ENCODE measurements at places on chromosomes 2 and 18.
A peak's percentile ranks its signal among the peaks of the same experiment; 100 is the strongest.

- peak; percentile 37 for DNase-seq
Observed at GRCh38 chr2:147133286-147133908, 711.4 kb upstream of the ACVR2A start.

GRCh38 chr2:11017921-11018320 lies 106.2 kb downstream of the KCNF1 start:
- DNase-seq, result no peak

GRCh38 chr2:208134928-208135586 lies 5.4 kb upstream of the CRYGC start:
- DNase-seq, result no peak

- DNase-seq, result peak; percentile 79
Observed at GRCh38 chr2:150570712-150571111, 83.2 kb upstream of the RND3 start.

GRCh38 chr2:176120364-176121189 lies 1.9 kb upstream of the HOXD9 start:
- DNase-seq, result no peak

DNA sequence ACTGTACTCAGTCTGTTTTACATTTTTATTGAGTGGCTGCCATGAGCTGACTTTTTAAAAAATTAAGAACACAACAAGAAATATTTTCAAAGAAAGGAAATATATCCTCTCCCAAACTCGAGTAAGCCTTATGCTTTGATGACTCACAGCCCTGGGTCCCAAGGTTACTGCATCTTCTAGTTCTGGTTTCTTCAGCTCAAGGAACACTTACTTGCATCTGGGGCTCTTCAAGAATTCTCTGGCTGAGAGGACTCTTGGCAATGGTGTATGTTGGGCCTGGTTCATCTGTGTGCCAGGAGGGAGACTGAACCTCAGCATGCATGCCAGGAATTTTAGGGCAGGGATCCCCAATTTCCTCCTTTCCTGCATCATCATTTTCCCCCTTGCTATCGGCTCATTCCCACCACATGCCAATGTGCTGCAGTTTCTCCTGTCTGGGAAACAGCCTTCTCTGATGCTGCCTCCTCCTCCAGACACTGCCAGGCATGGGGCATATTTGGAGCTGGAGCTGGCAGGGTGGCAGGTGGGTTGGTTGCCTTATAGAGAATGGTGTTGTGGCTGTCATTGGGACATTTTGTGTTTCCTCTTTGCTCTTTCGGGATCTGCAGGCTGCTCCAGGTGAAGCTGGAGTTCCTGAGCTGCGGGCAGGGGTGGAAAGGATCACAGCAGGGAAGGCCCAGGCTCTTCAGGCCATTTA lies 192.2 kb upstream of the HS6ST1 start:
- DNase-seq, result no peak

- no peak for DNase-seq
Observed at GRCh38 chr18:57854726-57855125, 51.6 kb upstream of the ATP8B1 start.

- DNase-seq, result no peak
Observed at GRCh38 chr2:179622635-179623300, 238.6 kb downstream of the ZNF385B start.

DNA sequence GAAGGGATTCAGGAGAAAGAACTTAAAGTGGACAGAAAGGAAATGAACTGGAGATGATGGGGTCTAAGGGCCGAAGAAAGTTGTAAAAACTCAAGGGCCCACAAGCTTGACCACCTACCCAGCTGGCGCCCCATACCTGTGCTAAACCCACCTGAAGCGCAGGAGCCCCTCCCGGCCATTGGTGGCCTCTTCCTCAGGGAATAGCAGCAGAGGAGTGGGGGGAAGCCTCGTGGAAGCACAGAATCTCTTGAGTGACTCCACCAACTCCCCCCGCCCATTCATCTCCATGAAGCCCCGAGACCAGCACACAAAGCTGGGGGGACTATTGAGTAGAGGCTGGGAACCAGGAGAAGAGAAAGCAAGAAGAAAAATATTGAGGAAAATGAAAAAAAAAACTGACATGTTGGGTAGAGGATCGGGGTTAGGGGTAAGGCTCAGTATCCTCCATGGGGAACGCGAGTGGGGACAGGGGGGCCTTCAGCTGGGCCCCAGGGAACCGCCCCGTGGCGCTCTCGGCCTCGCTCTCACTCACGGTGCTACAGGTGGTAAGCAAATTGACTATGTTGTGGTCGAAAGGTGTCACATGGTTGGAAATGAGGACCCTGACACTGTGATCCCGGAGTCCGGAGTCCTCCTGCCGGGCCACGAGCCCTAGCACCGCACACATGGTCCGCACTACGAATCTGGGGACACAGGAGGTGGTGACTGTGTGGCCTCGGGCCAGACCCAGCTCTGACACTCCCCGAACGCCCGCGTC lies 728 bp downstream of the AUP1 start:
- no peak for DNase-seq

GRCh38 chr2:7497178-7497577 lies 580.0 kb downstream of the RNF144A start:
- DNase-seq, result no peak

DNA sequence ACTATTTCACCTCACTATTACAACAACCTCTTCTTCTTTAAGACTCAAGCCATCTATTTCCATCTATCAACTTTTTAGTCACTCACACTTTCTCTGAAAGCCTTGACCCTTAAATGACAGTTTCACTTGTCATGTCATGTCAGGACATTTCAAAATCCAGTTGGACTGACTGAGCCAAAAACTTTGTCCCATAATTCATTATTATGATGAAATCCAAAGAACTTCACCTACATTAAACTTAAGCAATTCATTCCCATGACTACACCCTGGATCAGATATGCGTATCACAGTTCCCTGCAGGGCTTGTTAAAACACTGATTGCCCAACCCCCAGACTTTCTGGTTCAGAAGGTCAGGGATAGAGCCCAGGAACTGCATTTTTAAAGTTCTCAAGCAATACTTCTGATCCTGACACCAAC lies 26.5 kb downstream of the LDAH start:
- peak; percentile 2 for DNase-seq

- DNase-seq, result peak; percentile 7
Observed at GRCh38 chr2:107001964-107002696, 116.2 kb upstream of the ST6GAL2 start.

DNA sequence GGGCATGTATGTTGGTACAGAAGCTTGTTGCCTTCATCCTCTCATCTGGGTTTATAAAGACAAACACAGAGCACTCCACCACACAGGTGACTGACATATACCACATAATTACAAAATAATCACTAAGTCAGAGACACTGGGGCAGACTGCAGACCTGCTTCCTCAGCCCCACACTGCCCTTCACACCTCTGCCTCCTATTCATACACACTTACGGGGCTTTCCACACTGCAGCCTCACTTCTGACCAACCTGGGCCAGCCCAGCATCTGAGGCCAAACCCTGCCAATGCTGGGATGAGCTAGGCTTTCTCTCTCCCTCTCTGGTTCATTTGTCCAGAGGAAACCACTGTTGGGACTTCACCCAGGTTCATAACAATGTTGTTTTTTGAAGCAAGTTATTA lies 4.5 kb downstream of the EMX1 start:
- no peak for DNase-seq

DNA sequence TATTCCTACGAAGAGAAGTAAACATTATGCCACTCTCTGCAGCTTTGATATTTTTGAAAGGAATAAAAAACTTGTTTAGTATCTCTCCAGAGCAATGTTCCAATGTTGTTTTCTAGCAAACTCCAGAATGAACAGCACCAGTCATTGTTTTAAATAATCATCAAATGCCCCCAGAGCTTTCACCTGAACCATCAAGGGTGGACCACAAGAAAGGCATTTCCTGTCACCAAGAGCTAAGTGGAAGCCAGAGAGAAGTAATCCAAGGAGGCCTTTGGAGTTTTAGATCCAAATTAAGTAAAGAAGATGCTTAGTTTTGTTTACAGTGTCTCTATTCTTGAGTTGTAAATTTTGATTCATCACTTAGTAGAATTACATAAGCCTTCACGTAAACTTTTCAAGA lies 559.0 kb downstream of the ARHGAP15 start:
- no peak for DNase-seq

DNA sequence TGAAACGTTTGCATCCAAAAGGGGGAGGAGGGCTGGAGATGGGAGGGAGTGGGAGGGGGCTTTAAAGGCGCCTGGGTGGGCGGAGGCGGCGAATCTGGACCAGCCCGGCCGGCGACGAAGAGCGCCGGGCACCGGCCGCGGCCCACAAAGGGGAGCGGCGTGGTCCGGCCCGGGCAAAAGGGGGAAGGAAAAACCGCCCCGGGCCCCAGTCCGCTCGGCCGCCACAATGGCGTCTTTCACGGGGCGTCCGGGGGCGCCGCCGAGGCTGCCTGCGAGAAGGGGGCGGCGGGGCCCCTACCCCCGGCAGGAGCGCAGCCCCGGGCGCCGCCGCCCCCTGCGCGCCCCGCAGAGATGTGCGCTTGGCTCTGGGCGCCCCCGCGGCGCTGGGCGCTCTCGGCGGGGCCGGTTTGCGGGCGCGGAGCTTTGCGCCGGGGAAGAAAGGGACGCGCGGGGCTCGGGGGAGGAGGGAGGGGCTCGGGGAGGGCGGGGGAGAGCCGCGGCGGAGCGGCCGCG lies 108.1 kb upstream of the KCTD1 start:
- DNase-seq, result no peak

DNA sequence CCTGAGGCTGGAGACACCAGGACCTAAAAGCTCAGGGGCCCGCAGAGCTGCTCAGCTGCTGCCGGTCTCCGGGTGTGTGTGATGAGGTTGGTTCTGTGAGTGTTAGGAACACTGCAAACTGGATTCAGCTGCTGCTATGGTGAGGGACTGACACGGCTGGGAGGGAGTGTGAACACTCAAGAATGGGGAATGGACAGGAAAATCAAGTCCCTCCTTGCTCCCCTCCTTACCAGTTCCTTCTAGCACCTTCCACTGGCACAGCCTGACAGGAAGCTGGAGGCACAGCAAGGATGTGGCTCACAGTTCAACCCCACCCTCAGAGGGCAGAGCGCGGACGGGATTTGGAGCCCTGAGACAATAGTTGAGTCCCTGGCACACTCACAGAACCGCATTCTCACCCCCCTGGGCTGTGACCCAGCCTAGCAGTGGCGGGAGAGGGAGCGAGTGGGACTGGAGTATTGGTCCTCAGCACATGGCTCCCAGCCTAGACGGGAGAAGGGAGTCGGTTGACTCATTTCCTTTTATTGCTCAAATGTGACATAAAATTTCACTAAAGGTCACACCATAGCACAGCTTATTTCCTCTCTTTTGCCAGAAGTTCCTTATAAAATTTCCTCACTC lies 42.5 kb downstream of the LRRC30 start:
- DNase-seq, result peak; percentile 9

DNA sequence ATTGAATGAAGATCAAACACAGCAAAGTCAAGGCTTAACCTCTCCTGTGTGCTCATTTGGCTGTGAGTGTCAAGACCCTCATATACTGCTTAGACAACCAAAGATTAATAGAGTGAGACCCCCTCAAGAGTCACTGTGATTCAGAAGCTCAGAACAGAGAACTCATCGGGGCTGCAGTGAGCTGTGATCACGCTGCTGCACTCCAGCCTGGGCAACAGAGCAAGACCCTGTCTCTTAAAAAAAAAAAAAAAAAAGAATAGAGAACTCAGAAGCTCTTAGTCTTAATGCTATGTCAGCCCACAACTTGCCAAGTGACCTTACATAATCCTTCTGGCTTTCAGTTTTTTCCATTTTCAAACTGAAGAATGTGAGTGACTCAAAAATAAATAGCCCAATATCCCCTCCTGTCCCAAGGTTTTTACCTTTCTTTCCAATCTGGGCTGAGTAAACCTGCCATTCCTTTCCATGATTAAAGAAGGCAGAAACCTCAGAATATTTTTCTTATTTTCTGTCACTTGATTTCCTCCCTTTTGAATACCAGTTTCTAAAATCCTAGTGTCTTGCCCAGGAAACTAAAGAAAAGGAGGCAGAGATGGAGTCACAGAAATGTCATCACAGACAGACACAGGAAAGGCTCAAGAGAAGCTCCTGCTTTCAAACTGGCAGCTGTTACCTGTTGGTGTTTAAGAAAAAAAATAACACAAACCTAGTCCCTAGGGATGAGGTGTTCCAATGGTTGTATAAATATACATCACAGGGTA lies 102.4 kb downstream of the CACNB4 start:
- DNase-seq, result peak; percentile 47

DNA sequence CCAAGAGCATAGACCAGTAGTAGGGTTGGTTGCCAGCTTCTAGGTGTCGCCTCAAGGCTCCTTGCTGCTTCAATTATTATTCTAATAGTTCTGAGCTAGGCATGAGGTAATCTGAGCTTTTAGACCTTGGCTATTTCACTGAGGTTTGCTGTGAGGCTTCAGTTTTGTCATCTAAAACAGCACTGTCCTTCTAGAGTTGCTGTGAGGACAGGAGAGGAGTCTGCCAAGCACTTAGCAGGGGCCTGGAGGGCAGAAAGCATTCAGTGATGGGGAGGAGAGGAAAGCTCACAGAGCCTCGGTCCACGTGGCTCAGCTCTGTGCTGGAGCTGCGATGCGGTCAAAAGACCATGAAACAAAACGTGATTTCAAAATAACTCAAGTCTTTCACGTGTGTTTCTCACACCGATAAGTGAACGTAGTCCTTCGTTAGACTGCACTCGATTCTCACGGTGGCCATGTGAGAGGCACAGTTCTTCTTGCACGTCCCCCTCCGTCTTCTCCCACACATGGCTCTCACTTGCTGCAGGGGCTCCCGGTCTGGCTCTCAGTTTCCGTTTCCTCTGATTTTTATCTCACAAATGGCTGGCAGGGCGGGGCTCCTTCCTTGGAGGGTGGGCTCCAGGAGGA lies 113.7 kb downstream of the B3GNT2 start:
- DNase-seq, result no peak

GRCh38 chr2:217219164-217219520 lies 359.3 kb upstream of the TNP1 start:
- no peak for DNase-seq

DNA sequence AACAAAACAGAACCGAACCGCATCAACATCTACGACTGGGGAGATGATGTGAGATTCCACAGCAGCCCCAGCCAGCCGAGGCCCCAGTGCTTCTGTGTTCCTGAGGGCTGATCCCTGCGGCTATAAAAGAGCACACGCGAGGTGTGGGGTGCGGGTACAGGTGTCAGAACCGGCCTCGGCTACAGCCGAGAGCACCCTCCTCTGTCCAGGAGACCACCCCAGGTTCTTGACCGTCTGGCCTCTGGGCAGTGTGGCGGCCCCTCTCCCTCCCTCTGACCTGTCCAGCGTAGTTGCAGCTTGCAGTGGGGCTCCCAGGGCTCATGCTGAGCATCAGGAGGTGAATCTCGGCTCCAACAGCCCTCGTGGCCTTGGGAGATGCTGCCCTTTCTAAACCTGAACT lies 23.7 kb downstream of the RTP5 start:
- DNase-seq, result no peak

DNA sequence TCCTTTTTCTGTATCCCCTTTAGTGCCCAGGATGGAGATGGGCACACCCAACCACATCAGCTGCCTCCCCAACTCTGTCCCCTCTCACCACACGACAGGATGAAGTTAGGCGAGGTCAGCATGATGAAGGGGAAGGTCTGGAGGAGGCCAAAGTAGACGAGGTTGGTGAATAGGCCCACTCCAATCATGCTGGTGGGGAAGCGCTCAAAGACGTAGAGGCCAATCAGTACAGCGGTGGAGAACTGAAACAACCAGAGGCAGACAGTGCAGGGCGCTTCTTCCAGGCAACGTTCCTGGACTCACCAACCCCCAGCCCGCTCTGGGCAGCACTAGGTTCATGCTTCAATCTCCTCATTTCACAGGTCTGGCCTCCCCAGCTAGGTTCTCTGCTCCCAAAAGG lies 2.9 kb downstream of the TEX261 start:
- no peak for DNase-seq

Data from astrocyte of the hippocampus (primary cell).